Stimulated activated CD4-positive, alpha-beta T cell treated with anti-CD3 and anti-CD28 coated beads, Interleukin-12 subunit alpha, Interleukin-12 subunit beta, amount 100 ng/mL, for 24 hours (primary cell): ENCODE measurements at places on chromosomes 5 and 9.

DNA sequence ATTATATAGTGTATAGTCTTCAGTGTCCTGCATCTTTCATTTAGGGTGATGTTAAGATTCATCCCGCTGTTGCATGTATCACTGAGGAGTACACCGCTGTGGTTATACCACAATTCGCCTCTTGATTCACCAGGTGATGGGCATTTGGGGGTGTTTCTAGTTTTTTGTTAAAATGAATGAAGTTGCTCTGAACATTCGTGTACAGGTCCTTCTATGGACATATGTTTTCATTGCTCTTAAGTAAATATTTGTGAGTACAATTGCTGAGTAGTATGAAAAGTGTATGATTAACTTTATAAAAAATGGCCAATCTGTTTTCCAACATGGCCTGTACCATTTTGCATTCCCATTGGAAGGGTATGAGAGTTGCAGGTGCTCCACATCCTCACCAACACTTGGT is 61.7 kb downstream of the PLAC8L1 start:
- DNase-seq, result no peak

GRCh38 chr9:76592091-76592973 is 133.3 kb downstream of the GCNT1 start:
- no peak for DNase-seq

DNA sequence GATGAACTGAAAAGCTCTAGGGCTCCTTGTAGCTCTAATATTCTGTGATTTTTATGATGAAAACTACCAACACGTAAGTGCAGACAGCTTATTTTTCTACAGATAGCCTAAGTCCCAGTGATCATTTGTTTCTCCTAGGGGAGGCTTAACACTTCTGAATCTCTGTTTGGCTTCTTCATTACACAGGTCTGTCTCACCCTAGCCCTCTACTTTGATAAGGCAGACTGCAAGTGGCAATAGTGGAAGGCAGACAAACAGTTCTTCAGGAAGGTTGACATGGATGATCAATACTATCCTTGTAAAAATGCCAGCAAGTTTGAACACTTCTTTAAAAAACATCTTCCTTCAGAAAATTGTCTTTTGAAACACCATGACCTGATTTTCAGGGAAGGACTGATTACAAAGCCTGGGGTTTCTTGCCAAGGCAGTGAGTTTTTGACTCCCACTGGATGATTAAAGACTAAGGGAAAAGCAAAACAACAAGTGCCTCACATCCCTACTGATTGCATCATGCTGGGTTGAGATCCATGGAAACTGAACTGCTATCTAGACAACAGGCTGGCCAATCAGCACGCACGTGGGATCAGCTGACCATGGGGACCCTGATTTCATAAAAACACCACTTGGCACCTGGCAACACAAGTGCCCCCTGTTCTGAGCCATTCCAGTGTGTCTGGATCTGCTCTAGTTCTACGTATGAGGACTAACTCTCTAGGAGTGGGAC is 212.2 kb downstream of the SMARCA2 start:
- no peak for DNase-seq

- no peak for DNase-seq
These were observed 1.7 kb upstream of the PSAT1 start for GRCh38 chr9:78295177-78295575.

DNA sequence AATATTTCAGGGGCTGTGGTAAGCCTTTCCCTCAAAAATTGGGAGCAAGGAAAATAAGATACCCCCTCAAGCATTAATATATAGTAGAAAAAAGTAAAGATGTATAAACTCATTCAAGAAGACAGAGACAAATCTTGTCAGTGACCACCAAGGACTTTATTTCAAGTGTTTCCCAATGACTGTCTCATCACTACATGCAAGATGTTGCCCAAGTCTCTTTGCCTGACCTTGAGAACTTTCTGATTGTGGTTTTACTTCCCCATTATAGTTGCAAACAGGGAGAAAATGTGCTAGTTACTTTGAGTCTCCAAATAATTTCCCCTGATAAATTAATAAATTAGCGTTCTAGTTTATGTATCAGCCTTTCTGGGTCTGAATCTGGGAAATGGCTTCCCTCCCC is 4.0 kb upstream of the SLC46A2 start:
- no peak for DNase-seq

DNA sequence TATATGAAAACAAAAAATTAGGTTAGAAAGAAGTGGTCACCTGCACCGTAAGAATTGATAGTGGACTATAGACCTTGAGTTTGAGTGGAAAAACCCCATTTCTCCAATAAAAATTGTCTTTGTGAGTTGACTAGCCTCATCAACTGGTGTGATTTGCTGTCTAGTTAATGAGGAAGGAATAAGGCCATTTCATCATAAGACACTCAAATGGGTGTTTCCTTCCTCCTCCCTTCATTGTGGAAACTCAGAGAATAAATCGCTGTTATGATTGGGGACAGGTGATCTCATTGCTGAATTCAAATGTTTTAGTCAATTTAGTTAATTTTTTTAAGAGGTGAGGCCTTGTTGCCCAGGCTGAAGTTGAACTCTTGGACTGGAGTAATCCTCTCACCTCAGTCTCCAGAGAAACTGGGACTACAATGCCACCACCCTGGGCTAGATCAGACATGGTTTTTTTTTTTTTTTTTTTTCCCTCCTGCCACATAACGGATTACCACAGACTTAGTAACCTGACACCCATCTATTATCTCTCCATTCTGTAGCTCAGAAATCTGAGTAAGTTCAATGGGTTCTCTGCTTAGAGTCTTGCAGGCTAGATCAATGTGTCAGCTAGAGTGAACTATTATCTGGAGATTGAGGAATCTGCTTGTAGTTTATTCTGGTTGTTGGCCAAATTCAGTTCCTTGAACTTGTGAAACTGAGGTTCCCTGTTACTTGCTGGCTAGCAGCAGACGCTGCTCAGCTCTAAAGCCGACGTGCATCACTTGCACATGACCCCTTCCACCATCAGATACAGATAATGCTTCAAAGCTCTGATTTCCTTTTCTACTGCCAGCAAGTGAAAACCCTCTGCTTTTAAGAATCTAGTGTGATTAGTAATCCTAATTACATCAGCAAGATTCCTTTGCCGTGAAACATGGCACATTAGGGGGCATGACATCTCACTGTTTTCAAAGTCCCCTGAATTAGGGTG is 663.8 kb upstream of the CDH9 start:
- no peak for DNase-seq

DNA sequence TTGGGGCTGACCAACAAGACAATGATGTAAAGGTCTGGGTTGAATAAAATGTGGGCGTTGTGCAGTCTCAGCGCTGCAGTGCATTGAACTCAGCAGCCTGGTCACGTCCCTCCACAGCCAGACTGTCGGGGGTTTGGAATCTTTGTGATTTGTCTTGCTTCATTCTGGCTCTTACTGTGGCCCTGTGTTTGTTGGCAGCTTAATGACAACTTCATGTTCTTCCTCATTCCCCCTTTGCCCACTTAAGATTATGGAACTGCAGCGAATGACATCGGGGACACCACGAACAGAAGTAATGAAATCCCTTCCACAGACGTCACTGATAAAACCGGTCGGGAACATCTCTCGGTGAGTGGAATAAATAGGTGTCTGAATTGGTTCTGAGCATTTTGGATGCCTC is 75.2 kb downstream of the NTRK2 start:
- no peak for DNase-seq

DNA sequence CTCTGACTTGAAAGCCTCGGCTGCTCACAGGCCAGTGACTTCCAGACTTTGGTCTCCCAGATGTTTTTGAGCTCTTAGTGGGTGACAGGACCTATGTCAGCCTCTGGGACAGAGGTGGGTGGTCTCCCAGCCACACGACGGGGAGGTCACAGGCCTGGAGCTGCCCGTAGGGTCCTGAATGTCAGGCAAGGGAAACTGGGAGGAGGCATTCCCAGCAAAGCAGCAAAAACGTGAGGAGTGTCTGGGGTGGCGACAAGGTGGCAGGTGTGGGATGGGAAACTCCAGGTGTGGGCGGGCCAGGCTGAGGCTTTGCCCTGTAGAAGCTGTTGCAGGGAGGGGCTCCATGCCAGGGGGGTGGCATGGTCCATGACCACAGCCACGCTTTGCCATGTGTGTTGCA is 110.5 kb downstream of the CACNA1B start:
- no peak for DNase-seq

- DNase-seq, result no peak
These were observed 1275.6 kb upstream of the CDH9 start for GRCh38 chr5:28313953-28314352.

DNA sequence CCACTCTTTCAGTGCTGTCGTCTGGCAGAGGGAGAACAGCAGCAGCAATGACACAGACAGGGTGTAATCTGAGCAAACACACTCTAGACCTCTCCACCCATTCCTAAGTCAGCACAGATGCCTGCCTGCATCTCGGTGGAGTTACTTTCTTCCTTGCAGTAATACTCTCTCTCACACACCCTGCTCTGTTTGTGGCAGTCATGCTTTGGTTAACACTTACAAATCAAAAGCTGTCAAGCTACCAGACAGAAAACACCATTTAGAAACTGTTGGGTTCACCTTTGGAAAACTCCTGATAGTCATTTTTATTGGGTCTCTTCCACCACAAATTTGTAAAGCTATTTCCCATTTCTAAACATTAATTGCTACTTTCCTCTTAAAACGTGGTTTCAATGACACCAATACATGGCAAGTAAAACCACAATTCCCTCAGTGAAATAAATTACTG is 27.3 kb downstream of the LHFPL2 start:
- no peak for DNase-seq

GRCh38 chr9:20714442-20715415 is 30.7 kb downstream of the FOCAD start:
- DNase-seq, result no peak

GRCh38 chr9:110427497-110428104 is 89.9 kb upstream of the TXNDC8 start:
- peak; percentile 34 for DNase-seq

- no peak for DNase-seq
These were observed 109.8 kb downstream of the GIN1 start for GRCh38 chr5:103010168-103010567.

DNA sequence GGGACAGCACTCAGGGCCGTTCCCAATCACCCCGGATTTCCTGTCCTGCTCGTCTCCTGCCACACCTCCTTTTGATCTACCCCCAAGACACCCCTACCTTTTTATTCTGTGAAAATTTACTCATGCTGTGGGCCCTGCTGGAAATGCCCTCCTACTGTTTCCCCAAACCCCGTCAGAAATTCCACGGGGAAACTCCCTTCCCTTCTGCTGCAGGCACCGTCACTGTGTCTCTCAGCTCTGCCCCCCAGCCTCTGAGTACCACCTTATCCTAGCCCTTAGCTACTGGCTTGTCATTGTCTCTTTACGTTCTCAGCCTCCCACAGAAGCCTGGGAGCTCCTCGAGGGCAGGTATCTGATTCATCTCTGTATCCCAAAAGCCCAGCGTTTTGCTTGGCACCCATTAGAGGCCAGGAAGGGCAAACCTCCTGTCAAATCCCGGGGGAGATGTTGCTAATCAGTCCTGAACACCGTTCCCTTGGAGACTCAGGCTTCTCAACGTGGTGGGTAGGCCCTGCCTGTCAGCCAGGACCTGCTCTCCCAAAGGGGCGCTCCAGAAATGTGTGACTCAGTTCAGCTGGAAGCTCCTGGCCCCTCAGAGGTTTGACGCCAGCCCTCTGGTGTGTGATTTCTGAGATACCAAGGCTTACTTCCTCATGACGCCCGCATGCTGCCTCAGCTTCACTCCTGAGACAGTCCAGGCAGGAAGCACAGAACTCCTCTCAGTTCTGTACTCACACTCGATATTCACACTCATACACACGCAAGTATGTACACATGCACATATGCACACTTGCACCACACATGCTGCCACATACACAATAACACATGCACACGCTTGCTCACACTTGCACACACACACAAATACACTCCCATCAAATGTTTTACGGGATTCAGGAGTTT is 50.7 kb upstream of the GRHPR start:
- DNase-seq, result no peak

GRCh38 chr5:148827723-148828122 is 1.3 kb downstream of the ADRB2 start:
- no peak for DNase-seq

DNA sequence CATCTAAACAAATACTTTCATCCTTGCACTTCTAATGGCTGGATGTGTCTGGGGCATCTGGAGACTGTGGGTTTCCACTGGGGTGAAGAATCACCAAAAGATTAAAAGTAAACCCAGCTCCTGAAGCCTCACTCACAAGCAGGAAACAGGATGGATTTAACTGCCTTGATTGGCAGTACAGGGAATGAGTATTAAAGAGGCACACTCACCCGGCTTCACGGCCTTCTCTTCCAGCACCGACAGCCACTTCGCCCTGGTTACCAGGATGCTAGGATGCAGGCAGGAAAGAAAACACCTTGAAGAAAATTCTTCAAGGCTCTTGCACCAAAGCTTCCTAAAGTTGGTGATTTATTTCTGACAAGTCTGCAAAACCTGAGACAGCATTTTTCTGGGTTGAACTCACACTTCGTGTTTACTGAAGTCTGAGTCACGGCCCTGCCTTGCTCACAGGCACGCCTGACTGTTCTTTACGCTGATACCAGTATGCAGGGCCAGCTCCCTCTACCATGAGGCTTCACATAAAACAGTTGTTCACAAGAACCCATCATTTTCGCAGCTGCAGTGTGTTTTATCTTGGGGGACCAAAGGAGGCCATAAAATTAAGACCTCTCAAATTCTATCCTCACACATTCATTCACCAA is 56.5 kb upstream of the ZNF354A start:
- no peak for DNase-seq

- no peak for DNase-seq
These were observed 412.8 kb upstream of the IRX4 start for GRCh38 chr5:2295476-2295875.

DNA sequence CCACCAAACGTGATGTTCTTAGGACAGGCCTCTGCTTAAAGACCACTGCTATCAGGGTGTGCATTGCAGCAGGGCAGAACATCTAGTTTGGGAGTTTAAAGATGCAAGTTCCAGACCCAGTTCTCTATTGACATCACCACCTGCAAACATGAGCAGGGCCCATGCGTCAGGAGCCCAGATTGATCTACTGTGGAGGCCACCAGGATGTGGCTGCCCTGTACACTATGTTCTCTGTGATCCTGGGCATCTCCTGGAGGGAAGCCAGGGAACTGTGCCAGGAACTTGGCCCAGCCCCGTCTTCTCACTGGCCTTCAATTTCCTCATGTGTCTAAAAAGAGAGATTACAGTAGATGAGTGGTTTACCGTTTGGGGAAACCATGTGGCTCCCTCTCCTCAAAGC is 87.1 kb downstream of the PDE6A start:
- no peak for DNase-seq
